ENCODE measurements at places on chromosomes 2 and 18. TPM values are rescaled to one million over a fixed set of nuclear protein-coding genes. Genes with fewer than 3 reads are reported as not detected.

The FARSB gene
- 18.8 TPM for total RNA-seq

The UGT1A4 gene
- total RNA-seq, result not detected

The TOGARAM2 gene
- total RNA-seq, result not detected

The SPAST gene
- 44.5 TPM for total RNA-seq

- DNase-seq, result no peak
Measured at GRCh38 chr2:175769200-175769599, 232.9 kb downstream of the LNPK start.

- no peak for DNase-seq
Measured at GRCh38 chr2:218896501-218897393, 16.1 kb downstream of the WNT10A start.

The OTOF gene
- total RNA-seq, result 0.47 TPM
